Epithelial cell of prostate (primary cell): ENCODE measurements at places on chromosomes 3 and 15.

DNA sequence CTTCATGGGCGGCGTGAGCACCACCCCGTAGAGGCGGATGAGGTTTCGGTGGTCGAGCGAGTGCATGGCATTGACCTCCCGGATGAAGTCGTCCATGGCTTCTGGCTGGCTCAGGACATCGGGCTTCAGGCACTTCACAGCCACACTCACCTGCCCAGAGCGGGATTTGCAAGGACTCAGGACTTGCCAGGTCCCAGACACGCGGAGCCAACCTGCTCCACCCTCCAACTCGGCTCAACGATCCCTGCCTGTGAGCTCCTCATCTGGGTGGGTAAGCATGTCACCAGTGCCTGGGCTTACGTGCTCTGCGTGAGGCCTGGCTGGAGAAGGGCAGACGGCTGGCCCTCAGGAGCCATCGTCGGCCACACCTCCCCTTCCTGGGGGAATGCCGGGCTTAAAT is 25.2 kb downstream of the TNK2 start:
- DNase-seq, result no peak

DNA sequence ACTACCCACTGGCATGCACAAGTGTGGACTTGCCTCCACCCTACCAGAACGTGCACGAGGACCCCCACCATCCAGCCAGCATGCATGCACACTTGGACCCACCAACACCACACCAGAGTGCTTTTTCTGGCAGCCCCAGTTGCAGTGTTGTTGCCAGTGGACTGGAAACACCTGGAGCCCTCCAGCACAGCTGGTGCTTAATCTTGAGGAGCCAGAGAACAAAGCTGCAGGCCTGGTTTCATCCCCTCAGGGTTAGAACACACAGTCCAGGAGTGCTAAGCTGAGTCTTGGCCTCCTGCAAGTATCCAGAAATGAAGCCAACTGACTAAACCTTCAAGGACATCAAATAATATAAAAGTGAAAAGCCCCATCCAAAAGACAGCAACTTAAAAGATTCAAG is 888.0 kb downstream of the NTRK3 start:
- no peak for DNase-seq

GRCh38 chr15:38745126-38745525 is 180.5 kb upstream of the RASGRP1 start:
- no peak for DNase-seq

DNA sequence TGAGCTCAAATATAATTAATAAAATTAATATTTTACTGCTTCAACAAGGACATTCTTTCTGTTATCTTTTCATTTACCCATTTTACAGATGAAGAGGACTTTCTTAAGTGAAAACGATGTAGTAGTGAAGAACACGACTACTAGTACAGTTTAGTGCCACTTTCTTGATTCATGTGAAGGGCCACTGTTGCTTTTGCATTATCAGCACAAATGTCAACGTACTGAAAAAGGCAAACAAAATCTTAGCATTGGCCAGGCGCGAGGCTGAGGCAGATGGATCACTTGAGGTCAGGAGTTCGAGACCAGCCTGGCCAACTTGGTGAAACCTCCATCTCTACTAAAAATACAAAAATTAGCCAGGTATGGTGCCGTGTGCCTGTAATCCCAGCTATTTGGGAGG is 9.5 kb downstream of the PPP1R14D start:
- no peak for DNase-seq

- no peak for DNase-seq
These were observed 783.6 kb downstream of the PDCD6IP start for GRCh38 chr3:34582055-34582454.

- DNase-seq, result no peak
These were observed 243.7 kb downstream of the TLE3 start for GRCh38 chr15:69854001-69854400.

DNA sequence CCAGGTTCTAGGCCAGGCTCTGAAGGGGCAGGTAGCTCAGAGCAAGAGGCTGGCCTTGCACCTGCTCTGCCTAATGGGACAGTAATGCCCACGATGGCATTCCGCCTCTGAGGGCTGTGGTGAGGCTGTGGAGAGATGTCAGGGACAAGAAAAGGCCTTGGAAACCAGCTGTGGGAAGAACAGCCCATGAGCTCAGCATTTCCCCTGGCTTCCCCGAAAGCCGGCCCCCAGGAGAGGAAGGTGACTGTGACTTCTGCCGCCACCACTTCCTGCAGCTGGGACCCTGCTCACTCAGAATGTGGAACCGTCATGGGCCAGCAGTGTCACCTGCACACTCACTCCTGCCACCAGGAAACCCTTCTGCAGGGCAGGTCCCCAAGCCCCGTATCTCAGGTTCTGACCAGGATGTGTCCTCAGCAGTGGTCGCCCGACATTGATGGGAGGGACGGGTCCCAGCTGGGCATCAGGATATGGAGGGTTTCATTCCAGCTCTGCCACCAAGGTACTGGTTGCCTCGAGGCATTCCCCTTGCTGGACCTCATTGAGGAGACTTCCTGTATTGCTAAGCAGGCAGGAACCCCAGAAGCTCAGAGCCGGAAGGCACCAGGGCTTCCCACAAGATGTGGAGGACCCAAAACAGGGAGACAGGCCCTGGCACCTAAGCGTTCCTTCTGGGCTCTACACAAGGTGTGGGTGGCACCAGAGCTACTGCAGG is 30.7 kb downstream of the SEMA7A start:
- no peak for DNase-seq

DNA sequence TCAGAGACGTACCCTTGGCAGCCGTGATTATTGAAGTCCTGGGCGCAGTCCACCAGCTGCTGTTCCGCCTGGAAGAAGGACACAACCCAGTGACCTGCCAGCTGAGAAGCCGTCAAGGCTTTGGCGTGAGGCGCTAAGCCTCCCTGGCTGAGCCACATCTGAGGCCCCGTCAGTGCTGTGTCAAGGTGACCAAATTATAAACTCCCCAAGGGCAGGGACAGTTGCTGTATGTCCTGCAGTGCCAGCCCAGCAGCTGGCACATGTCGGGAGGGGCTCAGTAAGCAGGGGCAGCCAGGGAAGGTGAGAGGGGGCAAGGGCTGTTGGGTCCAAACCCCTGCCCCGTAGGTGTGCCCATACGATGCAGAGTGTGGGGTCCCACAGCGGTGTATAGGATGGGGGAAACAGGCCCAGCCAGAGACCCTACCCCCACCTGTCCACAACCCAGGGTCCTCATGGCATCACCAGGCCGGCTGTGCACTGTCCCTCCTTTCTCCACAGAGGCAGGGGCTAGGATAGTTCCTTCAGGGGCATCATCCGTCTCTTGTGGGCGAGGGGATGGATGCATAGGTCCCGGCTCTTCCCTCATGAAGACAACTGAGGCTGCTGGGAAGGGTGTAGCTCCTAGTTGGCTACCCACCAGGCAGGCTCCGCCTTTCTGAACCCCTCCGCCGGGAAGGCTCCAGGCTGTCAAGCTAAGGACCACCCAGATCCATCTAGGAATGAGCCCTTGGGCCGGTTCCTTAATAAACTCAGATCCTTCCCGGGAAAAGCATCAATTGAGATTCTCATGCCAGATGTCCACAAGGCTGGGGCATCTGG is 13.2 kb downstream of the CTSH start:
- no peak for DNase-seq

GRCh38 chr15:30905821-30906220 is 2.1 kb downstream of the FAN1 start:
- DNase-seq, result no peak

GRCh38 chr15:41462084-41462795 is 31.4 kb upstream of the ITPKA start:
- DNase-seq, result no peak

GRCh38 chr3:169847896-169848295 is 21.8 kb downstream of the LRRC31 start:
- no peak for DNase-seq

DNA sequence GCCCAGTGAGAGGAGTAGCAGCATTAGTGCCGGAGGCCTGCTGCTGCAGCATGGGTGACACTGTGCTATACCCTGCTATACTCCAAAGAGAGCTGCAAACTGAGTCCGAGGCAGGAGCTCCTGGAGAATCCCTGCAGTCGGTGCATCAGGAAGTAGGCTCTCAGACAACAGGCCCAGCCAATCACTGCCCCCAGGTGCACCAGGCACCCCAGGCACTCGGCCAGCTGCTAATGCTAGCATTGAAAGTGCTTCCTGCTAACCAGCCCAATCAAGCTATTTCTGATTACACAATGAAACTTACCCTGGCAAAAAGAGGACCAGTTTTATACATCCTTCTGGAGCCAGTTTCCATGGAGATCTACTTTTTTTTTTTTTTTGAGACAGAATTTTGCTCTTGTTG is 45.6 kb upstream of the IREB2 start:
- peak; percentile 20 for DNase-seq

- peak; percentile 43 for DNase-seq
These were observed 2.2 kb downstream of the LRCH3 start for GRCh38 chr3:197793247-197793646.

GRCh38 chr3:109900783-109901182 is 563.4 kb upstream of the DPPA4 start:
- peak; percentile 16 for DNase-seq

- no peak for DNase-seq
These were observed 85.9 kb upstream of the IL12A start for GRCh38 chr3:159902546-159903314.

DNA sequence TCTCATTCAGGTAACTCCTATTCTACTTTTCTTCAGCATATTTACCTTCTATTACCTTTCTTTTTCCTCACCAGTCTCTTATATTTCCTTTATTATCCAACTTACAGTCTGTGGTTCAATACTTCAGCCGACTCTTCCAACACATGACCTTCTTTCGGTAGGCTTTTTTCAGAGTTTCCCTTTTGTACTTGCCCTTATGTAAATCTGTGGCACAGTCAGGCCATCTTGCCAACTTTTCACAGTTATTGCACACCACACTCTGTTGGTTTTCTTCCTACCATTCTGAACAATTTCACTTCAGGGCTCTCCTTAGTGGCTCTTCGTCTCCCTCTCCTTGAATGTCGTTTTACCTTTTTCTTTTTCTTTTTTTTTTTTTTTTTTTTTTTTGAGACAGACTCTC is 427.8 kb downstream of the LPP start:
- no peak for DNase-seq

GRCh38 chr15:55685286-55685685 is 57.7 kb downstream of the PRTG start:
- DNase-seq, result no peak

DNA sequence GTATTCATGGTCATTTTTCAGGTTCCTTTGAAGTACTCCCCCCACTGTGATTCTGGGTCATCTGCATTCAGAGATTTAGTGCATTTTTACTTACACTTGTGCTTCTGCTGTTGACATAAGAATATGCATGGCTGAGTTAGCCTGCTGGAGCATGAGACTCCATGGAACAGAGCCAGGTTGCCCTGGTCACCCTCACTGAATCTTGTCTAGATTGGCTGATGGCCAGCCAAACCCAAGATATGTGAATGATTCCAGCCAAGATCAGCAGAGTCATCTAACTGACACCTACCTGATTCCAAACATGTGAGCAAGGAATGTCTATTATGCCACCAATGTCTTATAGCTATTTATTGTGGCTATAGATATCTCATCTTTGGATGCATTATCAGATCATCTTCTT is 25.1 kb downstream of the DTWD1 start:
- peak; percentile 37 for DNase-seq

DNA sequence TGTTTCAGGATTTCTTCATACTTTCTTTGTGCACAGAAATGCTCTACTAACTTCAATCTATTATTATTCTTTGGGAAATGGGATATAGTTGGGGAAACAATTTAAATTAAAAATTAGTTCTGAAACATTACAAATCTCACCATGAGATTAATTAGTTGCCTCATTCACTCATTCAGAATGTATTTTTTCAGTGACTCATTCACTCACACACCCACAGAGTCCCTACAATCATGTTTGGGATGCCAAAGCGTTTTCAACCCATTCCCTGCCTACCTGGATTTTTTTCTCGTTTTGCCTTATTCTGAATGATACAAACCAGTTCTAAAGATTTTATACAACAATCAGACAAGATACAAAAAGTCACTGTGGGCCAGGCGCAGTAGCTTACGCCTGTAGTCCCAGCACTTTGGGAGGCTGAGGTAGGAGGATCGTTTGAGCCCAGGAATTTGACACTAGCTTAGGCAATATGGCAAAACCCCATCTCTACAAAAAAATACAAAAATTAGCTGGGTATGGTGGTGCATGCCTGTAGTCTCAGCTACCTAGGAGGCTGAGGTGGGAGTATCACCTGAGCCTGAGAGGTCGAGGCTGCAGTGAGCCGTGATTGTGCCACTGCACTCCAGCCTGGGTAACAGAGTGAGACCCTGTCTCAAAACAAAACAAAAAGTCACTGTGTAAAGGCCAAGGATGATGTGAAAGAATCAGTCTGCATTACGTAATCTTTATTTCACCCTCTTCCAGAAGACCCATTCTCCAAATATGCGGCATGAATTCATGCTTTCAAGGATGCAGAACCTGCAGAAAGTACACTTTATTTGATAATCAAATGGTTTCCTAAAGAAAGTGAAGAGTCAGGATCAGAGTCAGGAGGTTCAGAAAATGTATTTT is 34.8 kb upstream of the ARHGEF3 start:
- DNase-seq, result no peak

- DNase-seq, result no peak
These were observed 43.4 kb downstream of the APBA2 start for GRCh38 chr15:28929200-28929599.

GRCh38 chr15:96595951-96596350 is 265.5 kb downstream of the NR2F2 start:
- DNase-seq, result no peak

DNA sequence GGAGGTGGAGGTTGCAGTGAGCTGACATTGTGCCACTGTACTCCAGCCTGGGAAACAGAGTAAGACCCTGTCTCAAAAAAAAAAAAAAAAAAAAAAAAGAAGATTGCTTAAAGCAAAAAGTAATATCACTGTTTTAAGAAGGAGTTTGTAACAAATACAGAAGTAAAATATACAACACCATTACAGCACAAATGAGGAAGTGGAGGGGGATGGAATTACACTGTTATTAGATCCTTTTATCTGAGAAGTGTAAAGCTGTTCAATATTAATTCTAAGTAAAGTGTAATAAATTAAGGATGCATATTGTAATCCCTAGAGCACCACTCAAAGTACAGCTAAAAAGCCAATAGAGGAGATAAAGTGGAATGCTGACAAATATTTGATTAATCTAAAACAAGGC is 47.0 kb upstream of the SNRPA1 start:
- no peak for DNase-seq

- peak; percentile 97 for DNase-seq
These were observed 14.1 kb downstream of the ACKR2 start for GRCh38 chr3:42823351-42823750.

DNA sequence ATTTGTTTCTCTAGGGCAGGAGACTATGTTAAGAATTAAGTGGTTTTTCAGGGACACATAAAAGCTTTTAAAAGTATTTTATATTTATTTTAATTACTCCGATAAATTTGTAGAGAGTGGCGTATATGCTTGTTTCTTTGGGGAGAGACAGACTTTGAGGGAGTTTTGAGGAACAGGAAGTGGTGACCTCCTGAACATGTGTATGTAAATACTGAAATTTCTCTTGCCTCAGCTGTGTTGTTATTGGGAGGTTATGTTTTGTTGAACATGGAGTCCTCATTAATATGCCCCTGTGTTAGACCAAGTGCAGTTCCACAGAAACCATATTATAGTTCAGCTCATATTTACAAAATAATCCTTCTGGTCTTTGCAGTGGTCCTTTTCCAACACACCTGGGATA is 41.8 kb upstream of the UTS2B start:
- DNase-seq, result no peak

GRCh38 chr15:89662893-89663626 is 7.8 kb upstream of the KIF7 start:
- DNase-seq, result peak; percentile 16
